ENCODE measurements at places on chromosomes 16 and 17. TPM values are rescaled to one million over a fixed set of nuclear protein-coding genes. Genes with fewer than 3 reads are reported as not detected.

Gene CAVIN1
- 296 TPM for total RNA-seq

Gene PTX4
- total RNA-seq: not detected

Gene NME2
- 191 TPM for total RNA-seq

Gene C1QTNF8
- total RNA-seq: not detected

Gene PRSS53
- 1.1 TPM for total RNA-seq

Gene CIITA
- 5.6 TPM for total RNA-seq

Gene NPIPA2
- 0.69 TPM for total RNA-seq

Gene CDR2
- 48.6 TPM for total RNA-seq

Gene ABCA10
- total RNA-seq: 40.4 TPM

Gene TENT4B
- total RNA-seq: 19.4 TPM

Gene CRISPLD2
- total RNA-seq: 69.1 TPM

Gene RABEP2
- 17.0 TPM for total RNA-seq

Gene KCNJ18
- not detected for total RNA-seq

Gene SLC35G6
- total RNA-seq: not detected

Gene TERB1
- not detected for total RNA-seq
